Mammary epithelial cell (primary cell): ENCODE measurements at places on chromosomes 13 and 19.

GRCh38 chr13:80133631-80134261 lies 207.2 kb downstream of the SPRY2 start:
- no peak for DNase-seq

DNA sequence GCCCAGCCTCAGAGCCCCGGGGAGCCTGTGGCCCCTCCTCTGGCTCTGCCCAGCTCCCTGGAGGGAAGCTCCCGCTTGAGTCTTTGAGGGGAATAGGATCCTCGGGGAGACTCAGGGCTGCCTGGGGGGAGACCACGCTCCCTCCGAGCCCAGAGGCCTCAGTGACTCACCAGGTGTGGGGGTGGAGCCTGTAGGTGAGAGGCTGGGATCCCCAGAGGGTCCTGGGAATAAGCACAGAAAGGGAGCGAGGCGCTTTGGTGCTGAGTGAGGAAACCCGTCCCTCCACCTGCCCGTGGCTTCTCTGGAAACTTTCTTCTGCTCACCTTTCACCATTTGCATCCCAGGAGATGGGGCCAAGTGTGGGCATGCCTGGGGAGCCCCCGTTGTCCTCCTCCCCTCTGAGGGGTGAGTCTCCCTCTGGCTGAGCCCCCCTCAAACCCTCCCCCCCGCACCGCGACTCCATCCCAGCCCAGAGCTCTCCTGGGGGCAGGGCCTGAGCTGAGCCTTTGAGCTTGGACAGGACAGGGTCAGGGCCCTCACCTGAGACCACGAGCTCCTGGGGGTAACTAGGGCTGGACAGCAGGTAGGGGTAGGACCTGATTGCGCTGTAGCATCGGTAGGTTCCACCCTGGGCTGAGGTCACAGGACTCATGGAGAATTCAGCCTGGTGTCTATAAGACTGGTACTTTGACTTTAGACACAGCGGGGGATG lies 2.7 kb downstream of the LILRB5 start:
- no peak for DNase-seq

GRCh38 chr13:101875717-101876393 lies 423.4 kb downstream of the ITGBL1 start:
- peak; percentile 91 for DNase-seq

DNA sequence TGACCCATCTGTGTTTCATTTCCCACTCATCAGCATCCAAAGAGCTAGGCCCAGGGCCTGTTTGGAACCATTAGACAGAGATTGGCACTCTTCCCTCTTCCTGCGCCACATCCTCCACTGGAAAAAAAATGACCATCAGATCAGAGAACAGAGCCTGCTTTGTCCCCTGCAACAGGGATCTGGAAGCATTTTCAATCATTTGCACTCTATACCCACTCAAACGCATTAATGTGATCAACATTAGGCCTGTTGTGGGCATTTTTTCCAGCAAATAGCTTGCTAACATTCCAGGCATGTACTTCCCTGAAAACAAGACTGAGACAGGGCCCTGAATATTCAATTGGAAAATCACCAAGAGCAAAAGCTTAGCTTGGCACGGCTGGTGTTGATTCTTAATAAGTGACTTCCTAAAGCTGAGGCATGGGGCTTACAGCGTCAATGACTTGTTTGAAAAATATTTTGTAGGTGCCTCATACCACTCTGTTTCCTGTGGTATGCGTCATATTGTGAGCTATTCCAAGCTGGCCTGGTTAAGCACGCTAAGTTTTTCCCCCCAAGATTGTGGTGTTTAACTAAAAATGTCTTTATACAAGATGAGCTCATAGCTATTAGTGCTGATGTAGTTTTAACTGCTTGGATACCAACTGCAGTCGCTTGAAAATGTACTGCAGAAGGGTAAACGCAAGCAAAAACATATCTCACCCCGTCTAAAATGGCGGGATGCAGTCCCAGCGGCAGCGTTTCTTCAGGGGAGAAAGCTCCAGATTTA lies 404.4 kb downstream of the SPRY2 start:
- DNase-seq = peak; percentile 98

DNA sequence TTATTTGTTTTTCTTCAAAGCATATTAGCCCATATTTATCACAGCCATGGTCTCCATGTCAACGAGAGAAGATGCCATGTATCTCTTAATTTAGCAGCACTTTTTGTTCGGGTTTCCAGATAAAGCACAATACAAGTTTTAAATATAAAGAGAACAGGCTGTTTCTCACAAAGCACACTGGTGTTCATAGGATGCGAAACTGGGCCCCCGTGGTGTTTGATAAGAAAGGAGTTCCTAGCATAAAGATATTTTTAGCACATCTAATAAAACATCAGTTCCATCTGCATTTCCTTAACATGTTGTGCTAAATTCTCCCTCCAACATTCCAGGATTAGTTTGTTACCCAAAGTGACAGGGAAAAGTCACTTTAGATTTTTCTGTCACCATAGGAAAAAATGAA lies 72.4 kb upstream of the EDNRB start:
- no peak for DNase-seq

GRCh38 chr13:46232281-46232680 lies 20.6 kb downstream of the LRRC63 start:
- no peak for DNase-seq

DNA sequence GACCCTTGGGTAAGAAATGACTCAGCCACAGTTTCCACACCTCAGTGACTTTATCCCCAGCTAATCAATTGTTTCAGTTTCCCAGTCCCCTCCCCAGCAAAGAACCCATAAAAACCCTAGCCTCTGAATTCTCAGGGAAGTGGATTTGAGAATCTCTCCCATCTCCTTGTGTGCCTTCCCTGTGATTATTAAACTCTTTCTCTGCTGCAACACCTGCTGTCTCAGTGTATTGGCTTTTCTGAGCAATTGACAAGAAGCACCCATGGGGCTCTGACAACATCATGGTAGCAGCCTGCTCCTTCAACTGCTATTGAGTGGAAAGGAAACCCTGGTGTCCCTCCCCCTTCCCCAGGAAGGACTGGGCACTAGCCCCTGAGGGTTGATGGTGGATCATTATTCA lies 73.7 kb downstream of the UQCRFS1 start:
- no peak for DNase-seq

GRCh38 chr13:103358255-103358932 lies 292.2 kb upstream of the SLC10A2 start:
- no peak for DNase-seq

DNA sequence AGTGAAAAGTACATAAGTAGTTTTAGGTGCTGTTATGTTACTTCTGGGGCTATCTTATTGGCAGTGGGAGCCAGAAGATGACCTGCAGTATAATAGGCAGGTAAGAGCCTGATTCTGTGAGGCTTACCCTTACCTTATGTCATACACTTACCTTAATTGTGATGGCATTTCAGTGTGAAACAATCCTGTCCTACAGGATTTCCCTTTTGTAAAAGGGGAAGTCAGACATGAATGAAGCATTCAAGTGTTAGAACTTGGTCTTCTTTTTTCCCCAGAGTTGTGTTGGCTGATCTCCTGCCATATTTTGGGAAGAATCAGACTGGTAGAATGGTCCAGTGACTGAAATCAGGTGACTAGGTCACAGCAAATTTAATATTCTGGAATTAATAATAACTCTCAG lies 55.2 kb downstream of the SGCG start:
- DNase-seq = no peak

GRCh38 chr13:99590519-99591011 lies 89.3 kb downstream of the TM9SF2 start:
- peak; percentile 35 for DNase-seq

GRCh38 chr13:48412881-48413351 lies at the start of gene LPAR6:
LPAR6 (minus strand) TSS chr13:48413113; CDS start chr13:48412423, 690 bp downstream.
- peak; percentile 62 for DNase-seq

DNA sequence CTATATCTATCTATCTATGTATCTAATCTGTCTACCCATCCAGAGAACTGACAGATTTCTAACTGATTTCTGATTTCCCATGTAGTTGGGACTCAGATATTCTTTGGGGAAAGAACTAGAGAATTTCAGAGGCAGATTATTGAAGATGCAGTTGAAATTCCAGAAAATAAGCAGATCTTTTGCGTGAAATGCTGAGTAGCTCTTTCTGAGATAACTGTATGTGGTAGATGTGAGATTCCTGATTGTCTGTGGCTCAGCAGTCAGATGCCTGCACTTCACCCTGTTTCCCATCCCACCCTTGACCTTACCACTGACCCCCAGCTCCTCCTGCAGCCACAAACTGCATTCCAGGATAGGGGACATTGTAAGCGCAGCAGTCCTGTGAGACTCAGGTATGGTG lies 61.5 kb downstream of the DGKH start:
- no peak for DNase-seq

GRCh38 chr19:17109962-17110598 lies 34.5 kb downstream of the MYO9B start:
- DNase-seq = no peak

DNA sequence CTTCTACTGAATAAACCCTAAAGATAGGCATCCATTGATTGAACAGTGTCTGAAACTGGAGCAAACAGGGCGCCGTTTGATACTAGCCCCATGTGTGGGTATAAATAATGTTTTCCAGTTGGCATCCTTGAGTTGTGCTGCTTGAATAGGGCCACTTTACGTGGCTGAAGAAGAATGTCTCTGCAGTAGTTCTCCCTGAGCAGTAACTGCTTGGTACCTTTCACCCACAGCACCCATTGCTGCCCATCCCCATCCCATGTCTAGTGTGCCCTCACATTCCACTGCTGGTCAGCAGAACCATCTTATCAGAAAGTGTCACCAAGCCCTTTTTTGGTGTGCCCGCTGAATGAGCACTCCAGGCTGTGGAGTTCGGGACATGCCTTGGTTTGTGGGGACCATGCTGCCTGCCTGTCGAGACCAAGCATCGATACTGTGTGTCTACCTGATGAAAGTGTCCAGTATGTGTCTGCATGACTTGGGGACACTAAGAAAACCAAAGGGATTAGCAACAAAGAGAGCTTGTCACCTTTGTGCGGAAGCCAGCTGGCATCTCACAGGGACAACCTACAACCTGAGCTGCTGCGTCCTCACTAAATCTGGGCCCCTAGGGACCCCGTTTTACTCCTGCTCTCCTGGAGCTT lies 162.0 kb downstream of the TM9SF2 start:
- DNase-seq = no peak
